ENCODE measurements at places on chromosomes 13 and 19.

DNA sequence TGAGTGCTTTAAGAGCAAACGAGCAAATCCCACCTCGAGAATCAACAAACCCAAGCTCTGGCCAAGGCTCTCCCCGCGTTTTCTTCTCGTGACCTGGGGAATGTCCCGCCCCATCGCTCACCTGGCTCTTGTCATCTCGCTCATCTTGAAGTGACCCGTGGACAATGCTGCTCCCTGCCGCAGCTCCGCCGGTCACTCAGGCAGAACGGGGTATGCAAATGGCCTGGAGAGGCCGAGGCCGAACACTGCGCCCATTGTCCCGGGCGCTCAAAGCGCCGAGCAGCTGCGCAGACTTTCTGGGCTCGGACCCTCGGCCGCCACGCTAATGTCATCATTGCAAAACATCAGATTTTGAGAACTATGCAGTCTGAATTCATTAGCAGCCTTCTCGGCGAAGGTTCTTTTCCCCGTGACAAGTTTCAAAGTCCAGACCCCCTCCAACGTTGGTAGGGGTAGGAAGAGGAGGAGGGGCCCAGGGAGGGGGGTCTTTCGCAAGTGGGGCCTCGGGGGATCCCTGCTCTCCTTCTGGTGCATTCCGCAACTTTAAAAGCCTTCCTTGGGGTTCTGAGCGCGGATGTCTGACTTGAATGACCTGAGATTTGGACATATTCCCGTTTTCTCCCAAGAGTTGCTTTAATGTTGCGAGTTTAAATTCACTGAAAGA is 39.7 kb downstream of the SOX1 start:
- no peak for DNase-seq

DNA sequence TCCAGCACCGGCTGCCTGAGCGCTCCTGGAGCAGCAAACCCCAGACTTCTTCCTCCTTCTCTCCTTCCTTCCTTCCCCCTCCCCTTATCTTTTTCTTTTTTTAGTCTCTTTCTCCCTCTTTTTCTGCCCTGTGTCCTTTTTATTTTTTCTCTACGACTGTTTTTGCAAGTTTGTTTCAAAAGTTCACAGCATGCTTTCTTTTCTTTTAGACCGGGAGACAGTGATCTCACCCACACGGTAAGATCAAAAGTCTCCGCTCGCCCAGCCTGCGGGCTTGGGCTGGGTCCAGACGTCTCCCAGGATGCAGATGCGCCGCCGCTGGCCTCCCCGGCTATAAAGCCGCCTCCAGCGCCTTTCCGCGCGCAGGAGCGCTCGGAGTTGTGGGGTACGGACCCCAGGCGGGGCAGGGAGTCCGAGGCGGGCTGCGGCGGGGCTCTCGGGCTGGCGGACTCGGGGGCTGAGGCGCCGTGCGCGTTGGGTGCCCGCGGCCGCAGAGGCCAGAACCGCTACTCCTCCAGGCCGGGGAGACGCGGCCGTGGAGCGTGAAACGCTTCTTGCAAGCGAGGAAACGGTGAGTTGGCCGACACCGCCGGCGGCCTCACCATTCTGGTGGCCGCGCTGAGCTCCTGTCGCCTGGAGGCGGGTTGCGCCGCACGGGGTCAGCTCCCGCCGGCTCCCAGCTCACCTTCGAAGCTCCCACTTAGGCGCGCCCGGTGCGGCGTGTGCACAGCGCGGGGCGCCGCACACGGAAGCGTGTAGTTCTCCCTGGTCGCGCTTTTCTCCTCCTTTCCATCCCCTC is 2.0 kb upstream of the TSHZ3 start:
- DNase-seq, result peak; percentile 71

GRCh38 chr13:48582084-48582483 is 49.2 kb upstream of the RCBTB2 start:
- DNase-seq, result no peak

DNA sequence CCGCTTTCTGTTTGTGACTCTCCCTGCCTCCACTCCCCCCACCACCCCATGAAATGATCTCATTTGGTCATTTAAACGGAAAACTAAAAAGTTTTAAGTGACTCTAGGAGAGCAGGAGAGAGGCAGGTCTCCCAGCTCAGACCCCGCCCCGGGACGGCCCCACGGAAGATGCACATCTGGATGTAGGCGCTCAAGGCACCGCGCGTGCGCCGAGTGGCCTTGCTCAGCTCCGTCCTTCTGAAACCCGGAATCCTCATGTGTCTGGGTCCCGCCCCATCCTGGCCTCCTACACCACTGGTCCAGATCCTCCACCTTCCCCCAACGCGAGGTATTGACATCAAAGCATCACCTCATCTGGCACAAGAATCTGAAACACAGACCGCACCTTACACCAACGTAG is 15.7 kb upstream of the IGFL1 start:
- no peak for DNase-seq

DNA sequence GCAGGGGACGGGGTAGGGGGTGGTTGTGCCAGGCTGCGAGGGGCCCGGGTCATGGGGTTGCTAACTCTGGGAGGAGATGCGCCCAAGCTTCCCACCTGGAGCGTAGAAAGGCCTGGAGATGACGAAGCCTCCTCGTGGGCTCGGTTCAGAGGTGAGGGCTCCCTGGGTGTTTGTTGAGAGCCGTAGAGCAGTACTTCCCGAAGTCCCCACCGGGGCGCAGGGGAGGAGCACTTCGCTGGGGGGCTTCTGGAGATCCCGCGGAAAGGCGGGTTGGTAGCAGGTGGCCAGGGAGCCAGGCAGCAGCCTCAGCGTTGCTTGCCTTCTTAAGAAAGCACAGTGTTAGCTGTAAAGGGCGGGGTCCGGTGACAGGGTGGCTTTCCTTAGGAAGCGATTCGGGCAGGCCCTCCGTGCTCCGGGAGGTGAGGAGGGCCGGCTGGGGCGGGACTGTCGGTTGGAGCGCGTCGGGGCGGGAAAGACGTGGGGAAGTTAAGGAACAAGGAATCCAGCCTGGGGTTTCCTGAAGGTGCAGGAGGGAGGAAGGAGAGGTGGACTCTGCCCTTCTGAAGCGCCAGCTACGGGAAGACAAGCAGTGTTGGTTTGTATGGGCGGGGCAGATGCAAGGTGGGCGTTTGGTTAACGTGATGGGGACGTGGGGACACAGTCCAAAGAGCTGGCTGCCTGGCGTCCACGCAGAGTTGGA is 3.3 kb downstream of the VSTM2B start:
- peak; percentile 63 for DNase-seq

- no peak for DNase-seq
Measured at GRCh38 chr13:42474954-42475353, 99.0 kb upstream of the TNFSF11 start.

GRCh38 chr19:43562698-43563241 is 12.6 kb downstream of the XRCC1 start:
- DNase-seq, result peak; percentile 87

DNA sequence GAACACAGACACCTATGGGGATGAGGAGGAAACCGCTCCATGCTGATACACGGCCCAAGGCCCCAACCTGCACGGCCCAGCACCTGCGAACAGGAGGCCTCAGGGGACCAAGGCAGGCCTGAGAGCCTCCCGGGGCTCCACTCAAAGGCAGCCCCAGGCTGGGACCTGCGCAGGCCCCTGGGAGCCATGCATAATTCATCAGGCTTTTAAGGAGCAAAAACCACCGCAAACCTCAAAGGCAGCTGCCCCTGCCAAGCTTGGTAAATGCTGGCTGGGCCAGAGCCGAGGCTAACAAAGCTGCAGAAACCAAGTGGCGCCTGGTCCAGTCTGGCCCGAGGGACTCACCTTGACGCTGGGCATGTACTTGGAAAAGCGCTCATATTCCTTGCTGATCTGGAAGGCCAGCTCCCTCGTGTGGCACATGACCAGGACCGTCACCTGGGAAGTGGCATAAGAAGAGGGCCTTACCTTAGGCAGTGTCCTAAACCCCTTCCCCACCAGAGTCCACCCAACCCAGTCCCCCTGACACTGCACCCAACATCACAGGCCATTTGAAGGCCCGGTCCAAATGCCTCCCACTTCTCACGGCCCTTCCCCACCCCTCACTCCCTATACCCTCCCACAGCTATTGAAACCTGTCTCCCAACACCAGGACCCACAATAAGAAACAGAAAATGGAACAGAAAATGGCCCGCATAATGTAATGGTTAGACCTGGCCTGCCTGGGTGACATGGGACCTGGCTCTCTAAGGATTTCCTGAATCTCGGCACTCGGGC is 7.8 kb downstream of the DDX39A start:
- DNase-seq, result no peak

DNA sequence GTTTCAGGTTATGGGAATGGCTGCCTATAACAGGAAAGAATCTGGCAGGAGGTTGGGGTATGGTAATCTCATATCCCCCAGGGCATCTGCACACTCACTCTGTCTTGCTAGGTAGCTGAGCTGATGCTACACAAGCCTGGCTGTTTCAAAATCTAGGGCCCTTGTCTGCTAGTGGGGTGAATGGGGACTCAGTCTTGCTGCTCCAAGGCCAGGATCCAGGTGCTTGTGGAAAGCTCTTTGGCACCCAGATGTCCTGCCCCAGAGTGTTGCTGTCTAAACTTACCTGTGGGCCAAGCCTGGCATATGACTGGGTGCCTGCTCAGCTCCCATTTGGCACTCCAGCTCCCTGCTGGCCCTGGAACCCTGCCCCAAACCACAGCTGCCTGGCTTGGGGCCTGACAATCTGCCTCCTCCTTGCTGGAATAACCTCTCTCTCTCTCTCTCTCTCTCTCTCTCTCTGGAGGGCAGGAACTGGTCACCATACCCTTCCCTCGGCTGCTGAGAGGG is 158.1 kb upstream of the TSC22D1 start:
- DNase-seq, result no peak

- no peak for DNase-seq
Measured at GRCh38 chr13:37353911-37354310, 244.7 kb downstream of the POSTN start.

GRCh38 chr19:10095622-10095947 is 6.9 kb downstream of the ANGPTL6 start:
- no peak for DNase-seq

DNA sequence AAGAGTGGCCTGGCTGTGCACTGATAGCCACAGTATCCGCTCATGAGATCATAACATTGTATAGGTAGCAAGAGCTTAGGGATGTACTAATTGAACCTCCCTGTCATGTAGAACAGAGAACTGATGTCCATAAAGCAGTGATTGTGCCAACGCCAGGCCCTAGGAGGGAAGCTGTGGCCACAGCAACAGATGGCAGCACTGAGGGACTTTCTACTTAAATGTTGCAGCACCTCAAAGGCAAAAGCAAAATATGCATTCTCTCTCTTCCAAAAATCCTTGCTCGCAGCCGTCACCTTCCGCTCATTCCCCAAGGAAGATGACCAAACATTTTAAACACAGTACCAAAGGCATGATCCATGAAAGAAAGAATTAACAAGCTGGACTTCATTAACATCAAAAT is 32.3 kb downstream of the COL4A1 start:
- DNase-seq, result no peak

GRCh38 chr13:101552286-101552685 is 99.8 kb downstream of the ITGBL1 start:
- no peak for DNase-seq

DNA sequence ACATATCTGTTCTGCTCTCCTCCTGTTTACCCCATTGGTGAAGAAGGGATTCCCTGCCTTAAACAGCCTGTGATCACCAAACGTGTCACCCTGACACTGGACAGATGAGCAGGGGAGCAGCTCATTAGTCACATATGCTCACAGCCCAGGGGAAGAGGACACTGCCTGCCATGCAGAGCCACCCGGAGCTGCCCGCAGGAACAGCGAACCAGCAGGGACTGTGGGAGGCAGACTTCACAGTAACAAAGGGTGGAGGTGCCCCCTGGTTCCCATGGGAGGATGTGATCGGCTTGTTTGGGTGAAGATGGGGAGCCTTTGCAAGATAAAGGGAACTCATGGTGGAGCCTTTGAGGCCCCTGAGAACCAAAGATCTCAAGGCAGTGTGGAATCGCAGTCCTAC is 88.6 kb upstream of the FARP1 start:
- no peak for DNase-seq

Data from activated CD4-positive, alpha-beta T cell treated with anti-CD3 and anti-CD28 coated beads, Interleukin-2, amount 10 ng/mL, durations not matched to agents 24 days and 14 days (primary cell).